ENCODE measurements at places on chromosomes 1 and 21. TPM values are rescaled to one million over a fixed set of nuclear protein-coding genes. Genes with fewer than 3 reads are reported as not detected.

RPL11 gene
- 871 TPM for total RNA-seq

FNDC10 gene
- total RNA-seq = 2.9 TPM

TTC39A gene
- 148 TPM for total RNA-seq

KCNK1 gene
- total RNA-seq = 48.0 TPM

PBX1 gene
- 53.7 TPM for total RNA-seq

DNA sequence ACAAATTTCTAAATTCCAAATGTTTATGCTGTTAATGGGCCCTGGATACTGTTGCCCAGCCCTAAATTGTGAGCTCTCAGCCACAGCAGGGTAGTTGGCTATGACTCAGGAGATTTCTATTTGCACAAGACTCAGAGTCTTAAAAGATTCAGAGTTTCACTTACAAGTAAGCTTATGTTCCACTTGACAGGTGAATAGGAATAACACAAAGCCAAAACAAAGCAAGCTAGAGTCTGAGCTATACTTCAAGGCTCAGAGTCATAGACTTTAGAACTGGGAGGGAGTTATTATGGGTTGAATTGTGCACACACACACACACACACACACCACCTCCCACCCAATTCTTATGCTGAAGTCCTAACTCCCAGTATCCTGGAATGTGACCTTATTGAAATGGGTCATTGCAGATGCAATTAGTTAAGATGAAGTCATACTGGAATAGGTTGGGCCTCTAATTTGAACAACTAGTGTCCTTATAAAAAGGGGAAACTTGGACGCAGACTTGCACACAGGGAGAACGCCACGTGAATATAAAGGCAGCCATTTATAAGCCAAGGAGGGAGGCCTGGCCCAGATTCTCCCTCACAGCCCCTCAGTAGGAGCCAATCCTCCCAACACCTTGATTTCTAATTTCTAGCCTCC is 30.2 kb downstream of the PRDX6 start:
- H3K36me3 ChIP-seq = no peaks in the 10 kb centered on the region
- H3K4me3 ChIP-seq = no peak overlapping the region
- no peaks in the 10 kb centered on the region for H3K27me3 ChIP-seq
- no peak for DNase-seq
- H3K27ac ChIP-seq = peak overlapping the region; percentile 17

- H3K27ac ChIP-seq = peak overlapping the region; percentile 26
- no peaks in the 10 kb centered on the region for H3K27me3 ChIP-seq
- peak; percentile 91 for DNase-seq
- peaks cover 19% of the 10 kb centered on the region for H3K4me1 ChIP-seq
These were observed 146.0 kb upstream of the JUN start for GRCh38 chr1:58929671-58930325.

DNA sequence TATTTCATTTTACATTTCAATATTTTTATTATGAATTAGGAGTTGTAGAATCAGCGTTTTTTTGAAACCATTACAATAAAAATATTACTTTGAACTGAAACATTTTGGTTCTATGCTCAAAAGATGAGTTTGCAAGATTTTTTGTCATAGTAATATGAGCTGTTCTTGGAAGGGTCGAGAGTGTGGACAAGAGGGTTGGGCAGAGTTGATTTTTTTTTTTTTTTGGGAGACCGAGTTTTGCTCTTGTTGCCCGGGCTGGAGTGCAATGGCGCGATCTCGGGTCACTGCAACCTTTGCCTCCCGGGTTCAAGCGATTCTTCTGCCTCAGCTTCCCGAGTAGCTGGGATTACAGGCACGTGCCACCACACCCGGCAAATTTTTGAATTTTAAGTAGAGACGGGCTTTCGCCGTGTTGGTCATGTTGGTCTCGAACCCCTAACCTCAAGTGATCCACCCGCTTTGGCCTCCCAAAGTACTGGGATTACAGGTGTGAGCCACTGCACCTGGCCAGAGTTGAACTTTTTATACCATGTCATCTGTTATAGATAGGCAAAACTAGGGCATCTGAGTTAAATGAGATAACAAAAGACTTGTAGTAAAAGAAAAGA is 3.3 kb downstream of the CACYBP start:
- no peak overlapping the region for H3K27ac ChIP-seq
- H3K4me3 ChIP-seq = no peak overlapping the region
- no peaks in the 10 kb centered on the region for H3K27me3 ChIP-seq
- H3K36me3 ChIP-seq = peaks cover 3% of the 10 kb centered on the region
- H3K4me1 ChIP-seq = no peaks in the 10 kb centered on the region
- no peak for DNase-seq

DNA sequence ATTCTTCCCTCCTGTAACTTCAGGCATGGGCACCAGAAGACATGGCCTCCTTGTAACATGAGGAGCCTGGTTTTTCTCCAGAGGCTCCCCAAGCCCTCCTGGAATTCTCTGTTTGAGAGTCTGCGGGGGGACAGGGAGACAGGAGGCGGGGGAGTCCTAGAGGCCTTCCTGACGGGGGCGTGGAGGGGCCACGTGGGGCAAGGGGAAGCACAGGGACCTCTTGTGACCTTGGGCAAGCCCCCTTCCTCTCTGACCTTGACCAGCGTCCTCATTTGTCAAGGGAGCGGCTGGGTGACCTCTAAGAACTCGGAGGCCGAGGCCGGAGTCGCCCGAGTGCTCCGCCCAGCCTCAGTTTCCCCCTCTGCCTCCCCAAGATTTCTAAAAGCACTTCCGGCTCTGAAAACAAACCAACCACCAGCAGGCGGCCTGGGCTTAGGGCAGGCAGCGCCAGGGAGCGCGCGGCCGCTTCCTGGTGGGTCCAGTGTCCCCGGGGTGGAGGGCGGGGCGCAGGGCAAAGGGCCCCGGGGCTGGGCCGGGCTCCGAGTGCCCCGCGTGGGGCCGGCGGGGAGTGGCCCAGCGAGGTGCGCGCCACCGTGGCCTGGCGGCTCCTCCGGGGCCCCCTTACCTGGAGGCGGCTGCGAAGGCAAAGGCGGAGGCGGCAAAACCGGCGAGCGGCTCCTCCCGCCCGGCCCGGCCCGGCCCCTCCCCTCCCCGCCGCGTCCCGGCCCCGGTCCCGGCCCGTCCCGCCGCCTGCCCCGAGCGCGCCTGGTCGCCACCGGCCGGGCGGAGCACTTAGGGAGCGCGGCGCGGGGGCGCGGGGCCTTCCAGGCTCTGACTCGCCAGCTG is at the start of gene TMCO4:
Gene TMCO4, minus strand, starts transcription at position 687 of the 846 bp plus-strand sequence. CDS start 19,158 bp downstream, outside the sequence.
- peak within 1 kb of the TSS; percentile 97 for H3K27ac ChIP-seq
- H3K4me3 ChIP-seq = peak within 1 kb of the TSS; percentile 74
- H3K36me3 ChIP-seq = no peaks in the 10 kb centered on the region
- H3K27me3 ChIP-seq = no peaks in the 10 kb centered on the region
- DNase-seq = peak; percentile 87

GRCh38 chr1:39508857-39509305 is 17.4 kb downstream of the BMP8A start:
- no peaks in the 10 kb centered on the region for H3K27me3 ChIP-seq
- no peak for DNase-seq
- no peaks in the 10 kb centered on the region for H3K36me3 ChIP-seq
- no peak overlapping the region for H3K27ac ChIP-seq
- no peaks in the 10 kb centered on the region for H3K4me1 ChIP-seq

DNA sequence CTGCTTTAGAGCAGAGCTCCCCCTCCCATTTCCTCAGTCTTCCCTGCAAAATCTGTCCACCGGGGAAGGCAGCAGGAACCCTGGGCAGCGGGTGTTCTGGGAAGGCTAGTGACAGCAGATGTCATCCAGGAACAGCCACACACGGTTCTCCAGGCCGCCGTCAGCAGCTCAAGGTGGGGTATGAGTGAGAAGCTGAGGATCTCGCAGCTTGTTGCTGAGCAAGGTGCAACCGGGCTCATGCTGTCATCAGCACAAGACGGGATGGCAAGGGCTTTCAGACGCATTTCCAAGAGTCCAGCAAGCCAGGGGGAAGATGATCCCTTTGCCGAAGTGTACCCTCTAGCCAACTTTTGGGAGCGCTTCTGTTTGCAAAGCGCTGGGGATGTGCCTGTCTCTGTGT is 23.0 kb upstream of the SPSB1 start:
- no peaks in the 10 kb centered on the region for H3K27me3 ChIP-seq
- H3K36me3 ChIP-seq = peaks cover 1% of the 10 kb centered on the region
- H3K4me1 ChIP-seq = no peaks in the 10 kb centered on the region
- no peak for DNase-seq
- no peak overlapping the region for H3K27ac ChIP-seq

DNA sequence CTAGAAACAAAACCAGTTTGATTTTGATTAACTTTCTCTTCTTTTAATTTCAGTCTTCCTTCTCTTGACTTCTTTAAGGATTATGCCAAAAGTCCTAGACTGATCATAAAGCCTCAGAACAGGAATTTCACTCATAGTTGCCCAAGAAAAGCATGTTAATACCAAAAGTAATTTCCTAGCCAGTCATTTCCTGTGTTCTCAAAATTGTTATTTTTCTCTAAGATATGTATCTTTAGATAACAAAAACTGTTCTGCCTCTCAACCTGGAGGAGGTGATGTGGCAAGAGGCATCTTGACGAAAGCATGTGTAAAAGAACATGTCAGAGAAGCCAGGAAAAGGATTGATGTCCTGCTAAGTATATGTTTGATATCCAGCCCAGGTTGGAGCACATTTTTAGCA is 78.0 kb upstream of the IPO9 start:
- H3K27me3 ChIP-seq = no peaks in the 10 kb centered on the region
- DNase-seq = no peak
- H3K36me3 ChIP-seq = no peaks in the 10 kb centered on the region
- H3K4me3 ChIP-seq = no peak overlapping the region

DNA sequence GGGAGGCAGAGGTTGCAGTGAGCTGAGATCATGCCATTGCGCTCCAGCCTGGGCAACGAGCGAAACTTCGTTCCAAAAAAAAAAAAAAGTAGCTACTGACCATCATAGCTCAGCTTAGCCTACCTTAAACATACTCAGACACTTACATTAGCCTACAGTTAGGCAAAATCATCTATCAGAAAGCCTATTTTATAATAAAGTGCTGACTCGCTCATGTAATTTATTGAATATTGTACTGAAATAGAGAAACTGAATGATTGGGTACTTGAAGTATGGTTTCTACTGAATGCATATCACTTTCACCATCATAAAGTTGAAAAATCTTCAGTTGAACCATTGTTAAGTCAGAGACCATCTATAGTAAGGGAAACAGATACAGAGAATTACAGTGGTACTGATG is 93.9 kb upstream of the BMP8A start:
- H3K4me1 ChIP-seq = peaks cover 18% of the 10 kb centered on the region
- H3K4me3 ChIP-seq = no peak overlapping the region
- H3K36me3 ChIP-seq = no peaks in the 10 kb centered on the region
- H3K27ac ChIP-seq = peak overlapping the region; percentile 77
- DNase-seq = no peak

DNA sequence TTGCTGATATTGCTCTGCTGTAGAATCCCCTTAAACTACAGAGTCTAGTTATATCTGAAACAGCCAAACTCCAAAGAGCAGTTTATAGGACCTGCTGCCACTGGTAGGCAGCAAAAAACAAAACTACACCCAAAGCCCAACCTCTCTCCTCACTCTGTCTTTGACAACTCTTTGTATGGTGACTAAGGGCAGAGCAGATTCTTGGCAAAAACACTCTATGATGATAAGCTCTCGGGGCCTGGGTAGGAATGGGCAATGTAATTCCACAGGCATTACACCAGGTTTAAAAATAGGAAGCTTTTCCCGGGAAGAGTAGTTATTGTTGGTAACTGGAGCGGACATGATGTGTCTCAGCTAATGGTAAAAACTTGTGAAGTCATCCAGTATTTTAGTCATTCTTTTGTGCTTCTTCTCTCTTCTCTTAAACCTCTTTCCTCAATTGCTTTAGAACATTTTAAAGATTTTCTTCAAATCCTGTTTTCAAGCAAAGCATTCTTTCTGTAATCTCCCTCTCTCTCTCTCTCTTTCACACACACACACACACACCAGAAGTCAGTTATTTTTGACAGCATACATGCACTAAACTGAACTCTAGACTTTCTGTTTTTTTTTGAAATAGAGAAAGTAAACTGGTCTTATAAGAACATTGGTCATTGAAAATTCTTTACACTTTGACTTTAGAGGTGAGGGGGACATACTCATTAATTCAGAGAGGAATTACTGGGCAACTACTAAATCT is 193.5 kb downstream of the PAPPA2 start:
- no peaks in the 10 kb centered on the region for H3K4me1 ChIP-seq
- H3K4me3 ChIP-seq = no peak overlapping the region
- H3K27ac ChIP-seq = no peak overlapping the region
- H3K36me3 ChIP-seq = no peaks in the 10 kb centered on the region
- no peak for DNase-seq
- no peaks in the 10 kb centered on the region for H3K27me3 ChIP-seq

GRCh38 chr1:98221923-98222322 is 301.1 kb upstream of the DPYD start:
- H3K36me3 ChIP-seq = no peaks in the 10 kb centered on the region
- H3K4me1 ChIP-seq = no peaks in the 10 kb centered on the region
- H3K27ac ChIP-seq = no peak overlapping the region
- DNase-seq = no peak
- no peaks in the 10 kb centered on the region for H3K27me3 ChIP-seq
- no peak overlapping the region for H3K4me3 ChIP-seq

GRCh38 chr1:179881642-179882252 is 338 bp upstream of the TOR1AIP1 start:
- peak overlapping the region; percentile 82 for H3K4me3 ChIP-seq
- peaks cover 1% of the 10 kb centered on the region for H3K4me1 ChIP-seq
- H3K27ac ChIP-seq = peak overlapping the region; percentile 99

- H3K36me3 ChIP-seq = no peaks in the 10 kb centered on the region
- H3K4me1 ChIP-seq = no peaks in the 10 kb centered on the region
- H3K27me3 ChIP-seq = no peaks in the 10 kb centered on the region
- DNase-seq = no peak
These were observed 84.7 kb downstream of the TRIM11 start for GRCh38 chr1:228321895-228322294.

DNA sequence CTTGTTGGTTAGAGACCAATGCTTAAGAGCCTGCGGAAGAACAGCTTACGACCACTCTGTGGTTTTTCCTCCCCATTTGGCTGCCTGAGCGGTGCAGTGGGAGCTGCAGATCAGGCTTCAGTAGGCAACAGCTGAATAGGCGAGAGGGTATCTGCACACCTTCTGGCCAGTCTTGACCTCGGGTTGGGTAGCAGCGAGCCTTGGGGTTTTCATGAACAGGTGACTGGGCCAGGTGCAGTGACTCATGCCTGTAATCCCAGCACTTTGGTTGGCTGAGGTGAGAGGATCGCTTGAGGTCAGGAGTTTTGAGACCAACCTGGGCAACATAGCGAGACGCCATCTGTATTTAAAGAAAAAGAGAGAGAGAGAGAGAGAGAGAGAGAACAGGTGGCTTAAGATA is 41.0 kb downstream of the NENF start:
- DNase-seq = no peak
- no peaks in the 10 kb centered on the region for H3K36me3 ChIP-seq
- no peak overlapping the region for H3K27ac ChIP-seq
- H3K27me3 ChIP-seq = no peaks in the 10 kb centered on the region
- no peak overlapping the region for H3K4me3 ChIP-seq

- H3K4me3 ChIP-seq = no peak overlapping the region
- no peaks in the 10 kb centered on the region for H3K36me3 ChIP-seq
- no peak for DNase-seq
- H3K27me3 ChIP-seq = no peaks in the 10 kb centered on the region
- no peak overlapping the region for H3K27ac ChIP-seq
These were observed 15.9 kb downstream of the COL8A2 start for GRCh38 chr1:36109041-36109679.

- H3K36me3 ChIP-seq = no peaks in the 10 kb centered on the region
- no peak for DNase-seq
- H3K4me1 ChIP-seq = peaks cover 7% of the 10 kb centered on the region
- H3K27ac ChIP-seq = no peak overlapping the region
- no peak overlapping the region for H3K4me3 ChIP-seq
- no peaks in the 10 kb centered on the region for H3K27me3 ChIP-seq
These were observed 23.3 kb downstream of the ZBTB17 start for GRCh38 chr1:15952317-15953258.
